Right lung (tissue), 10 donors: ENCODE measurements at places on chromosomes 2 and 18.

DNA sequence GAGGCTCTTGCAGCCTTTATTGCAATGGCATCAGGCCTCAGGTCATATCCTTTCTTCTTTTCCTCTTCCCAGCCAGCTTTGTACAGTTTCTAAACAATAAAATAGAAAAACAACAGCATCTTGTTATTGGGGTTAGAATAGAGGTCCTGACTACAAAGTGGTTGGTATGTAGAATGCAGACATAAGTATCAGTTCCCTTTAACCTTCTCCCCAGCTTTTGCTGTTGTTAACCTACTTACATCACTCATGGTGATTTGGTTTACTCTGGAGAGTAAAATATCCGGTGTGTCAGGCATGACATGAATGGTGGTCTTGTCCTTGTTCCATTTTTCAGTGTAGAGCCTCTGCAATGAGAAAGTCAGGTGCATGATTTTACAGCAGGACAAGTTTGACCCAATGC lies 69.8 kb downstream of the NEB start:
- DNase-seq = no peak

DNA sequence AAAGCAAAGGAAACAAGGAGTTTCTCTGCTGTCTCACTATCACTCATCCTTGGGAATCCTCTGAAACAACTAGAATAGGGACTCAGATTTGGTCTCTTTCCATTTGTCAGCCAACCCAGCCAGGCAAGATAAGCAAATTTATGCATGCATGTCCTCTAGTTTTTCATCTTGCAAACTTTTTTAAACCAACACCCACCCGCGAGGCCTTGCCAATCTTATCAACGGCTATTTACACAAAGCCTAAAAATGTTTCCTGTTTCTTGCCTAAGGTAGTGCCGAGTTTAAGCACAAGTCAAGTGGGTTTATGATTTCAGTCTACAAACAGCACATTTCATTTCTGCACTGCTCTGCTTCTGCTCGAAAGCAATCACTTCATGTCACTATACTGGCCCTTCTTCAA lies 240.9 kb downstream of the STK39 start:
- DNase-seq = no peak

- no peak for DNase-seq
Measured at GRCh38 chr2:27828305-27828704, 56.8 kb downstream of the MRPL33 start.

DNA sequence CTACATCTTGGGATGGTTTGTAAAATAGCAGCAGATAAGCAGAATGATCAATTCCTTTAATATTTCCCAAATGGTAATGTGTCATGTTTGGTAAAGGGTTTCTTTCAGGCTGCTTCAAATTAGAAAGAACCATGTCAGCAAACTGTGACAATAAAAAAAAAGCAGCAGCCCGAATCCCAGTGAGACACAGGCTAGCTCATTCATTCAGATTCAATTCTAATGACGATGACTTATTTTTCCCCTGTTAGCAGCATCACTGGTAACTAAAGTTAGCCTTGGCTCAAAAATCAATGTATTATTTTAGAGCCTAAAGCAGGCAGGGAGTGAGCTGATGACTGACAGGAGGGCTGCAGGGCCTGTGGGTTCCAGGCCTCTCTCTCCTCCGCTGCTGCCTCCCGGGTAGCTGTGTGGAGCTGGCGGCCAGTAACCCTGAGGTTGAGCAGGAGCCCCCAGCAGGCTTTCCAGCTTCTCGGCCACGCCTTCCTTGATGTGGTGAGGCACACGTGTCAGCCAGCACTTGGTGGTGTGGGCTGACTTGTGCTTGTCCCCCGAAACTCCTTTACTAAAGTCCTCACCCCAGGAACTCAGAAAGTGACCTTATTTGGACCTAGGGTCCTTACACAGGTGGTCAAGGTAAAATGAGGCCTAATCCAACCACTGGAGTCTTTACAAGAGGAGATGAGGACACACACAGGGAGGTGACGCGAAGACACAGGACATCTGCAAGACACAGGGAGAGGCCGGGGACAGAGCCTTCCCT lies 120.5 kb upstream of the HS6ST1 start:
- DNase-seq = no peak

DNA sequence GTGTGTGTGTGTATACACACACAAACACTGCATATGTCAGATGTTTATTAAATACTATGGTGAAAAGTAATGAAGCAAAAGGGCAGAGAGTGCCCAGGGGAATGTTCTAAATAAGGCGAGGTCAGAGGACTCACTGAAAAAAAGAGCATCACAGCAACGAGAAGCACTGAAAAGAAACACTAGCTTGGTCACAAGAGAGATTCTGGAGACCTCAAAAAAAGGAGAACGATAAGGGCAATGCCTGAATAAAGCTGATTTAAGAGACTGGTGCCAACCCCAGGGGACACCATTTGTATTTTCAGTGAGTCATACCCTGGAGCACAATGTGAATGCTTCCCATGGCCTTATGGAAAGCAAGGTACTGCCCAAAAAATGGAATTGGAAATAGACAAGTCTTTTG lies 14.5 kb downstream of the SLC40A1 start:
- no peak for DNase-seq

- DNase-seq = peak; percentile 60
Measured at GRCh38 chr2:48530033-48530811, at the start of gene STON1. STON1 (plus strand) TSS chr2:48530154; CDS start chr2:48580634, 50,480 bp downstream.

GRCh38 chr2:127293748-127294562 lies at the start of gene ERCC3:
ERCC3 (minus strand) TSS chr2:127294144; CDS start chr2:127294081, 63 bp downstream.
- peak; percentile 78 for DNase-seq

DNA sequence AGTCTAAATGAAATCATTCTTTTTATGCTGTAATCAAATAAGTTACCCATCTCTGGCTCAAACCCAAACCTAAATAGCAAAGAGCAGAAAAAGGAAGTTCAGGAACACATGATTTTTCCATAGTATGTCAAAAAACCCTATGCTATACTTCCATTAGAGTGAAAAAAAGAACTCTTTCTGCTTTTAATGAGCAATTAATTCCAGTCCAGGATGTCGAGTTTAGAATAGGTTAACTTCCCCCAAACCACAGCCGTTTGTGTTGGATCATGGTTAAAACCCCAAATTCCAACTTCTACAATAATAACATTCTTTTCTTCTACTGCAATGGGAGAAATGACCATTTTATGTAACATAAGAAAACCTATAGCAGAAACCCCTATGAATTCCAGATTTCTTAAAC lies 171.1 kb upstream of the NRP2 start:
- DNase-seq = no peak

GRCh38 chr2:10558281-10559030 lies 110.3 kb upstream of the ODC1 start:
- DNase-seq = no peak

DNA sequence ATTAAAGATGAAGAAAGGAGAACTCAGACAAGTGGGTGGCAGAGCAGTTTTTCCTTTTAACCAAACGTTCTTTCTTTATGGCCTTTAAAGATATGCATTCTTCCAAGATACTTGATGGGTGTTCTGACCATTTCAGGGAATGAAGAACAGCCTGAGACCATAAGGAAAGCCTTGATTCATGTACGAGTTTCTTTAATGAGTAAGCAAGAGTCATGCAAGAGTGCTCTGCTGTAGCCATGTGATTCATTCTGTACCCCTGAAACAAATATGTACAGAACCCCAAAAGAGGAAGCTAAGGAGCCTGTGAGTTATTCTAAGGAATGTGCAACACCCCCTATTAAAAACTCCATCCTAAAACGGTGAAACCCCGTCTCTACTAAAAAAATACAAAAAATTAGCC lies 372.8 kb downstream of the MTX2 start:
- DNase-seq = no peak
